ENCODE measurements at places on chromosomes 5 and 9.

DNA sequence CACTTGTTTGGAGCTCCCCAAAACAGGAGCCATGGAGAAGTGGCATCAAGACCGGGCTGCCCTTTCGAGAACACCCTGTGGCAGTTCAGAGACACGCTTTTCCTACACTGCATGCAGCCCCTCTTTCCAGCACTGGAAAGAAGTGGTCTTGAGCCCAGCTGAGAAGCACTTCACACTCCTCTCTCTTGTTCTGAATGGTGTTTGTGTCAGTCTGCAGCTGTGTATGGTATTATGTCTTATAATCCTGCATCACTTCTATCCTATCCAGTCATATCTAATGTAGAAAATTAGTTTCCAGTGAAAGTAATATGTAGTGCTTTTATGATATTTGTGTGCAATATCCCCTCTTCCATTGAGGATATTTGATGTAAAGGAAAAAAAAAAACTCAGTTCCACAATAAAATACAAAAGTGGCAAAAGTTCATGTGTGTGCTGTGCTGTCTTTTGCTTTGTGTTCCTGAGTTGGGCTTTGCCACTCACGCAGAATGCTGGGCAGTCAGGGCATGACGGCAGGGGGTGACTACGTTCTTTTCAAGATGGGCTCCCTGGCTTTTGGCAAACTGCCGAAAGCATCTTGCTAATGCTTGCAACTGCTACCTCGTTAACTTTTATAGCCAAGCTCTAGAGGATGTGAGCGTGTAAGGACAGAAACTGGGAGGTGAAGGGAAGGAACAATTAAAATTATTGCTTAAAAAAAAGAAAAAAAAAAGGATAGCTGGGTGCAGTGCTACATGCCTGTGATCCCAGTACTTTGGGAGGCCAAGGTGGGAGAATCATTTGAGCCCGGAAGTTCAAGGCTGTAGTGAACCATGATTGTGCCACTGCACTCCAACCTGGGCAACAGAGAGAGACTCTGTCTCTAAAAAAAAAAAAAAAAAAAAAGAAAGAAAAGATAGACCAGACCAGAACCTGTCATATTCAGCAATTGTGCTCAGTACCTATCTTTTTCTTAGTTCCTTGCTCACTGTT lies 102.2 kb downstream of the MAP1B start:
- no peak for DNase-seq

GRCh38 chr5:5218396-5218795 lies 78.3 kb downstream of the ADAMTS16 start:
- DNase-seq, result no peak

GRCh38 chr5:122703203-122703602 lies 71.7 kb upstream of the SNX2 start:
- DNase-seq, result no peak

GRCh38 chr5:113213551-113214425 lies 221.0 kb downstream of the TSSK1B start:
- peak; percentile 8 for DNase-seq

- DNase-seq, result peak; percentile 61
Observed at GRCh38 chr5:34923694-34924461, 5.5 kb upstream of the DNAJC21 start.

DNA sequence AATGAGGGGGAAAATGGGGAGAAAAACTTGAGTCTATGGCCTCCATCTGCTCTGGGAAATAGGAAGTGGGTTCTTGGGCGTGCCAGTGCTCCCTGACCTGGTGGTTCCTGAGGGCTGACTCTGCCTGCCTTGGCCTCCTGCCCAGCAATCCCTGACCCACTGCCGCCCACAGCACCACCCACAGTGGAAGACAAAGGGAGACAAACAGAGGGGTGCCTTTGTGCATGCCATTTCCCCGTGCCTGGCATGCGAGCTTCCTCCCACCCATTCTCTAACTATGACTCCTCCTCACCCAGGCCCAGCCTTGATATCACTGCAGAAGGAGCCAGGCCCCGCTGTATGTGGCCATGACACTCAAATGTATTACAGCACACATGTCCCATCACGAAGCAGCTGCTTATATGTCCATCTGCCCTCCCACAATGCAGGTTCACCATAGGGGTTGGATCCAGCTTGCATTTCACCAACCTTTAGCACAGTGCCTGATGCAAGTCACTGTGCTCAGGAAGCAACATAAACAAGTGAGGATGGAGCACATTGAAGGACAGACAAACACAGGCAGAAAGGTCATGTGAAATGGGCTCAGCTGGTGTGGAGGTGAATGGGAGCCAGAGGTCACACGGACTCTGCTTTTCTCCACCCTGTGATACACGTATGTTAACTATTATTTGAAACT lies 84.4 kb downstream of the ADRB2 start:
- peak; percentile 3 for DNase-seq

- DNase-seq, result no peak
Observed at GRCh38 chr9:130677252-130677651, 12.9 kb downstream of the PRDM12 start.

GRCh38 chr9:127773272-127773671 lies 5.2 kb downstream of the SH2D3C start:
- DNase-seq, result no peak

DNA sequence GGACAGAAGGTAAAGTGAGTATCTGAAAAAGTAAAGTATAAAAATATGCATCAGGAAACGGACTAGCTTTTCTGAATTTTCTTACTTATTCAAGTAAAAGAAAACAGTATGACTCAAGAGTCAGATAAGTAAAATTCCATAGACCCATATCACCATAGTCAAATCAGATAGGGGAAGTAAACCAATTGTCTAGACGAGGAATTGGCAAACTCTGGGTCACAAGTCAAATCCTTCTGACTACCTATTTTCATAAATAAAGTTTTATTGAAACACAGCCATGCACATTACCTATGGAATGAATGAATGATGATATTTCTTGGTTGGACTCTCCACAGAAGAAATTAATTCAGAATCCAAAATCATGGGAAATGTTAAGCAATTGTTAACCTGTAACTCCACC lies 59.1 kb upstream of the TMC1 start:
- DNase-seq, result no peak

DNA sequence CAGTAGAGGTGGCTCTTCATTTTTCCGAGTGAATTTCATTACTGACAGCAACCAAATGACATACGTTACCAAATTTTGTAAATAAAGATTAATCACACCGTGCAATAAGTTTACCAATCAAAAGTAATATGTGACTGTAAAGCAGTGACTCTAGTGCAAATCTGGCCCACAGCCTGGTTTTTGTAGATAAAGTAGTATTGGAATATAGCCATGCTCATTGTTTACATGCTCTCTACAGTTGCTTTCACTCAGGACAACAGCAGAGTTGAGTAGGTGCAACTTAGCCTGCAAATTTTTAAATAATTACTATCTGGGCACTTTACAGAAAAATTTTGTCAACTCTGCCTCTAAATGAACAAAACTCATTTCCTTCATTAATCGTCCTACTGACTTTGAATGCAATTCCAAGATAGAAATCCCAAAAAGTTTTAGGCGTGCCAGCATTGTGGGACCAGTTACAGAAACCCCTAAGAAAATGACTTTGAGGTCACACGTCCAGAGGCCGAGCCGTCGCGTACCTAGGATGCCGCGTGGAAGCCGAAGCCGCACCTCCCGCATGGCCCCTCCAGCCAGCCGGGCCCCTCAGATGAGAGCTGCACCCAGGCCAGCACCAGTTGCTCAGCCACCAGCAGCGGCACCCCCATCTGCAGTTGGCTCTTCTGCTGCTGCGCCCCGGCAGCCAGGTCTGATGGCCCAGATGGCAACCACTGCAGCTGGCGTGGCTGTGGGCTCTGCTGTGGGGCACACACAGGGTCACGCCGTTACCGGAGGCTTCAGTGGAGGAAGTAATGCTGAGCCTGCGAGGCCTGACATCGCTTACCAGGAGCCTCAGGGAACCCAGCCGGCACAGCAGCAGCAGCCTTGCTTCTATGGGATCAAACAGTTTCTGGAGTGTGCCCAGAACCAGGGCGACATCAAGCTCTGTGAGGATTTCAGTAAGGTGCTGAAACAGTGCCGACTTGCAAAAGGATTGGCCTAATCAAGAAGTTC lies 180.7 kb upstream of the TLE4 start:
- no peak for DNase-seq

- DNase-seq, result no peak
Observed at GRCh38 chr9:130196643-130197042, 24.4 kb downstream of the NCS1 start.

DNA sequence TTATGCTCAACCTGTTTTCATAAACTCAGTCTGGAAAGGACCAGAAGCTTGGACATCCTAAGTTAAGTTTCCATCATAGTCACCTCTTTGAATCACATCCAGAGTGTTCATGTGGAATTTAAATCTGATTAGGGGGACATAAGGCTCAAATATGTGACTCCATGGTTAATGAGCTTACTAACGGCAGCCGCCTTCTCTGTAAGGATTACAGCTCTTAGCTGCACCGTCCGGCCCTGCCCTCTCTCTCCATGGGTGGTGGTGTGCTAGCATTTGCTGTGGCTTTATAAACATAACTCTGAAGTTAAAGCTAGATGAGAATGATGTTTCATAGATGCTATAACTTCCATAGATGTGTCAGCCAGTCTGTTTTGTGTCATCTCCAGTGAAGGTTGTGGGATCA lies 156.5 kb downstream of the TRIO start:
- no peak for DNase-seq

- peak; percentile 24 for DNase-seq
Observed at GRCh38 chr9:108478431-108479332, 377.1 kb downstream of the ACTL7B start.

- DNase-seq, result no peak
Observed at GRCh38 chr9:17204611-17205152, 69.8 kb downstream of the CNTLN start.

DNA sequence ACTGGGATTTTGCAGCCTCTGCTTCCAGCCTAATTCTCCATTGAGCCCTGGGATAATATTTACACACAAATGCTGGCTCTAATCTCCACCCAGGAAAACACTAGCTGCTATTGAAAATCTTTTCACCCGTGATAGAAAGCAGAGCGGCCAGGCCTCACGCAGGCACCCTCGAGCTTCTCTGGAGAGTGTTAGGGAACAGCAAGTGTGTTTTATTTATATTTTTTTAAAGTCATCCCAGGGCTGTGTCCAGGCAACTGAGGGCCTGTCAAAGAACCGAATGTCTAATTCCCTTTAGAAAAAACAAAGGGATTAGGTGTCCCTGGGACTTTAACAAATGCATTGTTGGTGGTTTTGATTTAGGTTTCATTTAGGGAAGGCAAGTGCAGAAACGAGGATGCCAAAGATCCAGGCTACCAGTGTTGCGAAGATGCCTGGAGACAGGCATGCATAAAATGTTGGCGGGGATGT lies 51.2 kb upstream of the SPRY4 start:
- no peak for DNase-seq

GRCh38 chr9:113152699-113153098 lies 1.9 kb downstream of the SLC31A2 start:
- DNase-seq, result no peak

- no peak for DNase-seq
Observed at GRCh38 chr9:6598249-6598725, 47.2 kb downstream of the GLDC start.

DNA sequence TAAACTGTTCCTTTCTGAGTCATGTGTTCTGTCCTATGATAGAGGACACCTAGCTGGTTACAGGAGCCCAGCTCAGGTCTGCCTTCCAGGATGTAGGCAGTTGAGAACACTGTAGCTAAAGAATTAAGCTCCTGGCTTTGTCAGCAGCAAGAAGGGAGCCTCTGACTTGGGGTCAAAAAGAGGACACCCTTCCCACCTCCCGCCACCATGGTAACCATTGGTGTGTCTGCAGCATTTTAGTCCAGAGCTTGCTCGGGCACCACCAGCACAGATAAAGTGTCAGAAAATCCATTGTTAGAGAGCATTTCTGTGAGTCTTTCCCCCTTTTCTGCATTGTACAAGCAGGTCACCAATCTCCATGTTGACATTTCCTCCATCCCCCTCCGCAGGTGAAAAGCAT lies 181.7 kb downstream of the DOCK8 start:
- no peak for DNase-seq

DNA sequence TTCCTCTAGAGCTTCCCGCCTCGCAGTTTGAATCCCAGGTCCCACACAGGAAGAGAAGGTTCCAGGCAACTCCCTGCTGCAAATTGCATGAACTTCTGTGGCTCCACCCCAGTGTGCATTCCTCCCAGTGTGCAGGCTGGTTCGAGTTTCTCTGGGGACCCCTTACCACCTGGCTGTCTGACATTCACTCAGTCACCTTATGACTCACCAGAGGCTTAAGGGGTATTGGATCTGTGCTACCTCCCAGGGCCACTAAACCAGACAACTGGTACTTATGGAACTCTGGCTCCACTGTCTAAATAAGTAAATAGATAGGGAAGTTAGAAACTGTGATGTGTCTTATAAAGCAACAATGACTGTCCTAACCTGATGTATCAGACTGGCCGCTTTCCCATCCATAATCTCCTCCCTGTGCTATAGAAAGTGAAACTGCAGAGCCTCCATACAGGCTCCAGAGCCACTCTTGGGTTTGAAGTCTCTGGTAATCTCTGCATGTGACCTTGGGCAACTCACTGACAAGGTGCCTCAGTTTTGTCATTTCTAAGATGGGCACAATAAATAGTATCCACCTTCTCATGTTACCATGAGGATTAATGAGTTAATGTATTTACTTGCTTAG lies 720.6 kb downstream of the SEMA5A start:
- DNase-seq, result no peak

DNA sequence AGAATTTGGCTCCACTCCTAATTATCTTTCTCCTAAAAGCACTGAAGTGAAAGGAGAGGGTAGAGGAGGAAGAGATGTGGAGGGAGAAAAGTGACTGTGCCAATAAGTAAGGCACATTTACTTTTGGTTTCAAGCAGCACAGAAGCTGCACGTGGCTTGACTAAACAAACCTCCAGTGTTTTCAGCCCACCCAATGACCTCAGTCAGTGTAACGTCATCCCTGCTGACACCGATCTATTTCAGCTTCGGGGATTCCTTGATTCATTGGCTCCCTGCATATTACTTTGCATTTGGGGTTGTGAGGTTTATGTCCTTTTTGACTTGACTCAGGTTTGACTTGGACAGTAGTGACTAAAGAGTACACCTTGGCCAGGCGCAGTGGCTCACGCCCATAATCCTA lies 35.6 kb upstream of the NIM1K start:
- DNase-seq, result no peak

GRCh38 chr5:75720882-75721281 lies 3.6 kb upstream of the POC5 start:
- peak; percentile 61 for DNase-seq

- DNase-seq, result no peak
Observed at GRCh38 chr9:127437497-127438264, 13.5 kb downstream of the ZNF79 start.

GRCh38 chr5:116448450-116448849 lies 126.2 kb downstream of the SEMA6A start:
- DNase-seq, result no peak

- no peak for DNase-seq
Observed at GRCh38 chr5:158409507-158409906, 550.6 kb upstream of the CLINT1 start.

GRCh38 chr5:93054424-93055163 lies 526.4 kb downstream of the NR2F1-AS1 start:
- peak; percentile 1 for DNase-seq

GRCh38 chr9:104927912-104928740 lies at the start of gene ABCA1:
Gene ABCA1, minus strand, starts transcription at chr9:104928155. Its CDS starts 24,476 bp downstream, at chr9:104903679.
- peak; percentile 92 for DNase-seq

Measured in CD14-positive monocyte (primary cell).